ENCODE measurements at places on chromosomes 6 and 20.

GRCh38 chr6:17673543-17674254 is 33.0 kb downstream of the NUP153 start:
- DNase-seq, result no peak

DNA sequence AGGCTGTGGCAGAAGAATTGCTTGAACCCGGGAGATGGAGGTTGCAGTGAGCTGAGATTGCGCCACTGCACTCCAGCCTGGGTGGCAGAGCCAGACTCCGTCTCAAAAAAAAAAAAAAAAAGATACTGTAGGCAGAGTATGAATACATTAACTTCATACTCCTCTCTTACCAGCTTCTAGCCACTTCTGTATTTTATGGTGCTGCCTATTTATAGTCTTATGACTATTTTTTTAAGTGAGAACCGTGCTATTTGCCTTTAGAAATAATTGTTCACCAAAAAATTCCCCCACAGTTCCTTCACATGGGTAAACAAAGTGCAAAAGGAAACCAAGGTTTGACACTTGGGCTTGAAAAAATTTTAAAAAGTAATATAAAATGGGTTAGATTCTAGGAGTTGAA is 1.5 kb upstream of the SNRNP48 start:
- no peak for DNase-seq

GRCh38 chr20:1818895-1819294 is 76.3 kb upstream of the SIRPA start:
- no peak for DNase-seq

GRCh38 chr6:115947966-115948541 is 112.6 kb downstream of the FRK start:
- no peak for DNase-seq

GRCh38 chr6:166949528-166950442 is 6.6 kb downstream of the RNASET2 start:
- DNase-seq, result no peak
